NCI-H526 (cell line): ENCODE measurements at places on chromosomes 11 and 22.

GRCh38 chr11:62860835-62861563 is 19.7 kb upstream of the SLC3A2 start:
- DNase-seq, result no peak

DNA sequence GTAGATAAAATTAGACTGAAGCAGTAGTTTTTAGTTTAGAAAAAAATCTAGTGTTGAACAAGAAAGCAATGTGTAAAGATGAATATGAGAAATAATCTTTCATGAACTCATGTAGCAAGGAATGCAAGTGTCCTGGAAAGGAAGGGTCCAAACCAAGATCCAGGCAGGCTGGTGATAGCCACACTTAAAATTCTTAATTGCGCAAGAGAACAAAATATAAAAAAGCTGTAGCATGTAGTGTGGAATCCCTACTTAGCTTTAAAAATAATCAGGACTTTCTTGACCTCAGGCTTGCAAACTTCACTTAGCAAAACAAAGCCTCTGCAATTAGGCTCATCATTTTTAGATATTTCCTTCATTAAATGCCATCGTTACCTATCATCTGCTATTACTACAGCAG is 2186.1 kb upstream of the RAG2 start:
- no peak for DNase-seq

GRCh38 chr11:117117681-117118080 is 19.5 kb upstream of the SIK3 start:
- no peak for DNase-seq

- DNase-seq, result no peak
Measured at GRCh38 chr11:60376601-60377000, 1.7 kb upstream of the MS4A7 start.

- no peak for DNase-seq
Measured at GRCh38 chr11:125168918-125169456, 4.4 kb downstream of the PKNOX2 start.

- no peak for DNase-seq
Measured at GRCh38 chr11:124551189-124551588, 7.7 kb upstream of the OR8B12 start.

DNA sequence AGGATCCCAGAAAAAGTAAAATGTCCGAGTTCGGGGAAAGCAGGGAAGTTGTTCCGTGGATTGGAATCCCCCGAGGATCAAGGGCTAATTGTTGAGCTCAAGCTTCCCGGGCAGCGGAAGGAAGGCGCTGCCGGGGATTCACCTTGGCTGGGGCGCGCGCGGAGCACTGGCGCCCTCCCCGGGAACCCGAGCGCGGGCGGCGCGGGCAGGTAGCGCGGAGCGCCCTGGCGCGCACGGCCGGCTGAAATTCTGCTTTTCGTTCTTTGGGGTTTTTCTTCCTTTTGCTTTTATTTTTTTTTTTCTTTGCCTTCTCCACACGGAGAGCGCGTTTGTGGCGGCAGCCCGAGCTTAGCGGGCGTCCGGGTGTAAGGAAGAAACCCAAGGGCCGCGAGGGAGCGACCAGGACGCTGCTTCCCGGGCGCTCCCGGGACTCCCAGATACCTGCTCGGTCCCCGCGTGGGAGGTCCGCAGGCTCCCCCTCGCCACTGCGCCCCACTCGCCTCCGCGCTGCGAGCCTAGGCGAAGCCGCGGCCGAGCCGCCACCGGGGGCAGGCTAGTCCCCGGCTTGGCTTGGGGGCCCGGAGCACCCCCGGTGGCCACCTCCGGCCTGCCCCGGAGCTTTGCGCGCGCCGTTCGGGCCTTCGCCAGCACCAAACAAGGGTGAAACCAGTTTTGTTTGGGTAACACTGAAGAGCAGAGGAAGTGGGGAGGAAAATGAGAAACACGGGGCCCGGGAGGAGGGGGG is 4.8 kb upstream of the IGF2 start:
- no peak for DNase-seq

- DNase-seq, result no peak
Measured at GRCh38 chr11:79028225-79028624, 412.6 kb downstream of the TENM4 start.

DNA sequence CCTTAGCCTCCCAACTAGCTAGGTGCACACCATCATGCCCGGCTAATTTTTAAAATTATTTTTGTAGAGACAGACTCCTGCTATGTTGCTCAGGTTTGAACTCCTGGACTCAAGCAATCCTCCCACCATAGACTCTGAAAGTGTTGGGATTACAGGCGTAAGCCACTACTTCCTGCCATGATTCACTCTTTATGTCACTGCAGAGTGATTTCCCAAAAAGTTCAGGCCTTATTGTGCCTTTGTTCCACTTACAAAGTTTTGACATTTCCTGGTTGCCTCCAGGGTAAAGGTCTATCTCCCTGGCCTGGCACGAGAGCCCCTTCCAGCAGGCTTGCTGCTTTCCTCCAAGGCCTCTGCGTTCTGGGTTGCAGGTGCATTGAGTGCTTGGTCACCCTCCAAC is 44.6 kb upstream of the RIC3 start:
- no peak for DNase-seq

- DNase-seq, result no peak
Measured at GRCh38 chr22:29138556-29139305, 65.9 kb downstream of the KREMEN1 start.

DNA sequence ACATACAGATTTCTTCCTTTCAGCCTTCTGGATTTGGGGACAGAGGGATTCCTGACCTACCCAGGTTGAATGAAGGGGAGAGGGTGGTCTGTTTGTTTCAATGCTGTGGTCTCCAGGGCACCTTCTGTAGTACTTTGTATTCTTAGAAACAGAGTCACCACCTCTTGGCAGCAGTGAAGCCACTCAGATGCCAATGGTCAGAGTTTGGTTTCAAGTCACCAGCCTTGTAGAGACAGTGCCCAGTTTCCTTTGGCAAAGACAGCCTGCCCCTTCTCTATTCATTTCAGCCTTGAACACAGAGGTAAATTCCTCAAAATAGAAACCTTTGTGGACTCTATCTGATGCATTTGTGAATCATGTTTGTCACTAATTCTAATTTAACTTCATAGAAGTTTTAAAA is 111.7 kb upstream of the RASSF10 start:
- no peak for DNase-seq

DNA sequence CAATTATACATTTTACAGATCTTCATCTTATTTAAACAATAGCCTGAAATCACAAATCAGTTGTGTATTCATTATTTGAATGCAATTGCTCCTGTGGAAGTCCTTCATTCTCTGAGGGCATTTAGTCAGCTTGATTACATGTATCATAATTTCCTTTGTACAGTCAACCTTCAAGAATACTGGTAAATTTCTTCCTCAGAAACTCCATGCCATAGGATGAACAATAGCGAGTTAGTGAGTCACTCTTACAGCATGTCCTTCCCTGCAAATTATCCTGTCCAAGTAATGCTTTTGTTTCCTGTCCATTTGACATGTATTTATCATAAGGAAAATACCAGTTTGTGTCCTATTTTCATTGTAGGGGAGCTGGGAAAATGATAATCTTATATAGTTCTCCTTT is 3.8 kb downstream of the OR10S1 start:
- DNase-seq, result no peak

GRCh38 chr11:33553486-33553885 is 147.1 kb downstream of the C11orf91 start:
- DNase-seq, result no peak

- no peak for DNase-seq
Measured at GRCh38 chr11:637593-638521, 788 bp downstream of the DRD4 start.

DNA sequence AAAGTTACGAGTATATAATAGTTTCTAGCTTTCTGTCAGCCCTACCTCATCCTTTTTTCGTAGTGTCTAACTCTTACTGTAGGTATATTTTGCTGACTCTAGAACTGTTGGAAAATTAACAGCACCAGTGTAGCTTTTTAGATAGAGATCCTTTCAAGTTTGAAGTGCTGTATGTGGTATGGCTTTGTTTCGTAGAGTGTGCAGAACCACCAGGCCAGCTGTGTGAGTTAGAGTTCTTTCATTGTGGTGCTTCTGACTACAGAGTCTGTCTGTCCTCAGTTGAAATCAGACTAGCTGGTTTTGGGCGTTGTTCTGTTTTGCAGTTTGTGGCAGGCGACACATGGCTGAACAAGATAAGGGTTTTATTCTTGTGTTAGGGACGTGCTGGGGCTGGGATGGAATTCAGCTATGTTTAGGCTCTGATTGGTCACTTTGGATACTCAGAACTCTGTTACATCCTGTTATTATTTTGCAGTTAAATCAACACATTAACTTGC is 3.2 kb downstream of the ARHGEF12 start:
- DNase-seq, result peak; percentile 86

DNA sequence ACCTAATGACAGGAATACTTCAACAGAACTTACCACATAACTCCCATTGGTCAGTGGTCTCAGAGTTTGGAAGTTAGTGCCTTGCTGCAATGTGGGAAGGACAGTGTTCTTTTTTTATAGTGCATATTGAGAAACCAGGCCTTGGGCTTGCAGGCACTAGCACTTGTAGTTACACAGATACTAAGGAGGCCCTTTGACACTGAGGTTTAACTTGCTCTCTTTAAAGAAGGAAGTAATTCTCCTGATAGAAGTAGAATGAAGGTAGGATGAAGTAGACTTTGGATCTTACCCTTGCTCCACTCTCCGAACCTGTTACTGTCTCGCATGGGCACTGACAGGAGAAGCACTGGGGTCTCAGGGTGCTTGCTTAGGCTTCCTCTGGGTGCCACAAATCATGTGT is 31.0 kb upstream of the ST14 start:
- DNase-seq, result no peak

DNA sequence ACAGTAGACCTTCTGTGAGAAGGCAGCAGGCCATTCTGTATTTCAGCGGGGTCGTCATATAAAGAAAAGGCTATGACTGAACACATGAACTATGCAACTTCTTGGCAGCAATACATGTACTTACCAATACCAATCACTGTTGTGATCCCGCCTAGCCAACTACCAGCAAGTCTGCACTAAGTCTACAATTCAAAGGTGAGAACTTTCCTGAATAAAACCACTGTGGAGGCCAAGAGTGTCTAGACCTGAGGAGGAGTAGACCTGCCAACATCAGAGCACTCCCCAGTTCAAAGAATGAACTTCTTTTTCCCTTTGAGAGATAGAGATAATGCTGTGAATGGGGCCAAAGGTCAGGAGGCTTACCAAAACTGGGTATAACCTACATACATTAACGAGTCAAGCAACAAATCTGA is 108.2 kb downstream of the SIK3 start:
- DNase-seq, result no peak

DNA sequence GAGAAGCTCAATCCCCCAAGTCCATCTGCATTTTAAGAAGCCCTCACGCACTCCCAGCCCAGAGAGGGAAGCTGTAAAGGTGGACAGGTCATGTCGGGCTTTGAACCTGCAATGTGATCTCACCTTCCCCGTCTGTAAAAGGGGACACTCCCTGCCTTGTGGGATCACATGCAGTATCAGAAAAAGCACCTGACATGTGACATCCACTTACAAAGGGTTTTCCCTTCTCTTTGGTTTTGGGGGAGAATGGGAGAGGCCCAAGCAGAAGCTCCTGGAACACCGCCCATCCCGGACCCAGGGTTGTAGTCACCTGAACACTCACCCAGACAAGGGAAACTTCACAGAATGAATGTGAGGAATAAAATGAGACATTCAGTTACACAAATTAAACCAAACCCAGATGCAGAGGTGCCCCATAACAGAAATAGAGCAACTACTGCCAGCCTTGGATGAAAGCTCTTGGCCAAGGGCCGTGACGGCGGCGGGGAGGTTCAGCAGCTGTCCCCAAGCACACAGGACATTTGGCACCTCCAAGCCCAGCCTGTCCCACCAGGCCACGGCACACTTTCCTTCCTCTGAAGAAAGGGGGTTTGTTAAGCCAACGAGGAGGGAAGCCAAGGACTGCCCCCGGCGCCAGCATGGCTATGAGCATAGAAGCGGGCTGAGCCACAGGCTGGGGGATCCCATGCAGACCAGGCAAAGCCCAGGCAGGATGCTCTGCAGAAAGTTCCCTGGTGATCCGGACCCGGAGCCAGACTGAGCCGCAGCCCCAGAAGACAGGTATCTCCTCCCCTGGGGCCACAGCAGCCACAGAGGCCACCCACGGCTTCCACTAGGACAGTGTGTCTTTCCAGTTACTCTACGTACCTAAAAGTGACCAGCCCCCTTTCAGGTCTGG is 3.8 kb downstream of the BID start:
- DNase-seq, result no peak

- no peak for DNase-seq
Measured at GRCh38 chr11:63873311-63873710, 34.4 kb downstream of the MARK2 start.

GRCh38 chr11:13207665-13208594 is 69.7 kb upstream of the BMAL1 start:
- DNase-seq, result no peak

GRCh38 chr11:119850822-119851409 is 121.9 kb upstream of the NECTIN1 start:
- DNase-seq, result no peak

- DNase-seq, result no peak
Measured at GRCh38 chr22:40213478-40213877, 35.8 kb downstream of the TNRC6B start.

- DNase-seq, result no peak
Measured at GRCh38 chr11:126378763-126379162, 23.3 kb downstream of the ST3GAL4 start.

- no peak for DNase-seq
Measured at GRCh38 chr11:47551086-47551485, 1.8 kb downstream of the CELF1 start.

- DNase-seq, result no peak
Measured at GRCh38 chr11:119372260-119373058, 9.0 kb downstream of the USP2 start.

DNA sequence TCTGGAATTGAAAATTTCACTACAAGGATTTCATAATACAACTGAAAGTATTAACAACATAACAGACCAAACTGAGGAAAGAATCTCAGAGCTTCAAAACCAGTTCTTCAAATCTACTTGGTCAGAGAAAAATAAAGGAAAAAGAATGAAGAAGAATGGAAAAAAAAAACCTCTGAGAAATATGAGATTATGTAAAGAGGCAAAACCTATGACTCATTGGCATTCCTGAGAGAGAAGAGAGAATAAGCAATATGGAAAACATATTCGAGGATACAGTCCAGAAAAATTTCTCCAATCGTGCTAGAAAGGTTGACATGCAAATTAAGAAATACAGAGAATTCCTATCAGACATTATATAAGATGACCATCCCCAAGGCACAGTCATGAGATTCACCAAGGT is 23.4 kb upstream of the GPR83 start:
- no peak for DNase-seq

DNA sequence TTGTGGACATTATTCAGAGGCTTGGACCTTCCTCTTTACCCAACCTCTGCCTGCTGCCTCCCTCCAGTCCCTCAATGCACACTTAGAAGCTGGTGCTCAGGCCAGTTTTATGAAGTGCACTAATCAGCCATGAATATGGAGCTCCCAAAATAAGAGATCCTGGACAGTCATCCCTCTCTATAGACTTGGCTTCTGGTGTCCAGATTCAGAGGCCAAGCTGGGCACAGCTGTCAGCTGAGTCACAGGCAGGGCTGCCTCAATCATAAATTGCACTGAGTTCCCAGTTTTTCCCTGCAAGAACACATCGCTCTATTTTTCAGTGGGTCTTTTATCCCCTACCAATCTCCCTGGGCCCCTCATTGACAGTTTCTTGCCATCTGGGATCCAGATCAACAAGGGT is 161.7 kb upstream of the CADM1 start:
- DNase-seq, result no peak

GRCh38 chr11:69819541-69820070 is 390 bp upstream of the FGF3 start:
- no peak for DNase-seq
